ENCODE measurements at places on chromosomes 3 and 15. TPM values are rescaled to one million over a fixed set of nuclear protein-coding genes. Genes with fewer than 3 reads are reported as not detected.

The PRSS50 gene
- 0.27 TPM for total RNA-seq

The GOLGA6D gene
- not detected for total RNA-seq

The DLL4 gene
- 5.1 TPM for total RNA-seq

- ATAC-seq: no peak
These were observed 85.5 kb downstream of the DMXL2 start for GRCh38 chr15:51536965-51537574.

DNA sequence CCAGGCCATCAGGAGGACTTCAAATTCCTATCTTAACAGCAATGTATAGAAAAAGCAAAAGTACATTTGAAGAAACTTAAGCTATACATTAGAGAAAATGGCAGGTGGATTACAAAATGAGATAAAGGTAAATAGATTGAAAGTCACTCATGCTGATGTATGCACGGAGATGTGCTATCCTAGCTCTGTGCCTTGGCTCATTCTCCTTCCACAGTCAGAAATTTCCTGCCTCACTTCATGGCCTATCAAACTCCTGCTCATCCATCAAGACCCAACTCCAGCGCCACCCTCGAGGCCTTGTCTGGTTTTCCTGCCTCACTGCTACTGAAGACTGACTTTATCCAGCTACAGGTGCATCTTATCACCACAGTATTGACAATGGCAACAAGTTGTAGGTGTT, 72.9 kb downstream of the NSMCE3 start:
- peak; percentile 45 for ATAC-seq

DNA sequence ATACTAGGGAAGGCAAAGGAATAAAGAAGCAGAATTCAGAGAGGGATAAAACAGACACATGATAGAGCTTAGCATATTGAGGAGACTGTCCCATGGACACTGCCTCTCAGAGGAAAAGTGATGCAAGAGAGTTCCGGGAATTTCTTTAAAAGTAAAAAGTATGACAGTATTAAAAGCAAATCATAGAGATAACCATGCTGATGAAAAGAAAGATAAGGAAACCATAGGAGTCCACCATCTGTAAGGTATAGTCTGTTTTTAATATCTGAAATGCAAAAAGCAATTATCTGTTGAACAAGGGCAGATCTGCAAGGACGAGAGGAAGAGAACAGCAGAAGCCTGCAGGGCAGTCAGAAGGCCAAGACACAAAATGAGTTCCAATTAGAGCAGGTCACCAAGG, 495.9 kb upstream of the GOLIM4 start:
- no peak for ATAC-seq

DNA sequence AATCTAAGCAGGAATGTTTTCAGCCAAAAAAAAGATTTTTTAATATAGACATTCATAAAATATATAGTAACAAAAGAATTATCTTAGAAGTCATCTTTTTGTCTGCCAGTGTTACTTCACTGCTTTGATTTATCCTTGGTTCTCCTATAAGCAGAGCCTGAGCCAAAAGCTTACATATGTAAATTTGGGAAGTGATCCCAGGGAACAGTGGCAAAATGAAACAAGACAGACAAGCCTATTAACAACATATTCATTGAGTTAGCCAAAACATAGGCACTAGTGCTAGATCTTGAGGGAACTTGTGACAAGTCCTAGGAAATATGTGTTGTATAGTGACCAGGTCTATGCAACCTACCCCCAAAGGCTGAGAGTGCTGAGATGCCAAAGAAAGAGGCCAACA, 11.3 kb downstream of the GTPBP8 start:
- no peak for ATAC-seq

- peak; percentile 99 for ATAC-seq
These were observed at the start of the genes FBXO45 and WDR53 for GRCh38 chr3:196568246-196569002. TSS of gene FBXO45 (plus strand) at chr3:196568660. CDS start at chr3:196568985, 325 bp downstream. TSS of gene WDR53 (minus strand) at chr3:196568554. CDS start at chr3:196561475, 7,079 bp downstream.
